ENCODE measurements at places on chromosomes 12 and 14.

DNA sequence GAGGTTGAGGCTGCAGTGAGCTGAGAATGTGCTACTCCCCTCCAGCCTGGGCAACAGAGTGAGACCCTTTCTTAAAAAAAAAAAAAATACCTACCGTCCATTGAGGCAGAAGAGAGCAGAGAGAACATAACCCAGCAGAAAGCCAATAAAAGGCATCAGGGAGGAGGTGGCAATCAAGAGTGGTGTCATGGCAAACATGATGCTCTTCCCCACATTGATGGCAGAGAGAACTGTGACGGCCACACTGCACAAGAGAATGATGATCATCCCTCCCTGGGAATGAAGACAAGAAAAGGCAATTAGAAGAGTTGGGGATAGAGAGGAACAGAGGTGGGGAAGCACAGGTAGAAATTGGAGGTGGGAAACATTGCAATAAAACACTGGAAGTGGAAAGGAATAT is 12.1 kb downstream of the SRSF5 start:
- no peak for DNase-seq

DNA sequence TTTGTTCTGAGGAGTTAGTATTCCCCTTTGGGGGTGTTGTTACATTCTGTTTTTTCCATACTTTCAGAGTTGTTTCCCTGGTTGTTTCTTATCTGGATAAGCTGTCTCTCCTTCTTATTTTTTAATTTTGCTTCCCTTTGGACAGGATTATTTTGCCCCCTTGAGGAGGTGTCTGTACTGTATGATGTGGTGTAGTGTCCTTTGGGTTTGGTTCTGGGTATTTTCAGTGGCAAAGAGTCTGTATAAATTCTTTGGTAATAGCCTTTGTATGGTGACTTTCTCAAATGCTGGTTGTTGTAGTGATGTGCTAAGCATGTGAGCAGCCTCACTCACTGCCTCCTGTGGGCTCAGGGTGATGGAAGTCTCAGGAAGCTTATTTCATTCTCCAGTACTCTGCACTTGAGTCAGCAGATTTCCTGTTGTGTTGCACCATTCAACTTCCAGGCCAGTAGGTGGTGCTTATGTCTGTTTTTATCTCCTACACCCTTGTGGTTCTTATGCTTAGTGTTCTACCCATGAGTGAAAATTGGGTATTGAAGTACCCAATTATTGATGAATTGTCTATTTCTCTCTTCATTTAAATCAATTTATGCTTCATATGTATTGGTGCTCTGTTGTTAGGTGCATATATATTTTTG is 103.3 kb upstream of the PMCH start:
- no peak for DNase-seq

GRCh38 chr12:55652352-55652751 is 15.7 kb downstream of the OR10P1 start:
- no peak for DNase-seq

GRCh38 chr14:49056021-49056420 is 530.2 kb downstream of the RPS29 start:
- no peak for DNase-seq

DNA sequence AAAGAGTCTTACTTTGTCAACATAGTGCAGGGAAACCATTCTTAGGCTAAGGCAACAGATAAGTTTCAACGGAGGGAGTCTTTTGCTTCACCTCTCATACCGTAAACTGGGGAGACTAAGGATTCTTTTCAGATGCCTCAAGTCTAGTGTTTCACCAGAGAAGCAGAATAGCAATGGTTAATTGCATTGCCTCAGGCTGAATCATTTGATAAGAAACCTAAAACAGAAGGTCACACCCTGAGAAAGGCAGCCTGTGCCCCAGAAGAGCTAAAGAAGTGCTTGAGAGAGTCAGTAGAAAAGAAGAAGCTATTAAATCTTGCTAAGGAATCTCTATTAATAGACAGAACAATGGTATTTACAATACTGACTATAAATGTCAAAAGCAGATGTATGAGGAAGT is 21.8 kb upstream of the ATXN7L3B start:
- no peak for DNase-seq

GRCh38 chr12:121550974-121551634 is 29.7 kb downstream of the KDM2B start:
- no peak for DNase-seq

DNA sequence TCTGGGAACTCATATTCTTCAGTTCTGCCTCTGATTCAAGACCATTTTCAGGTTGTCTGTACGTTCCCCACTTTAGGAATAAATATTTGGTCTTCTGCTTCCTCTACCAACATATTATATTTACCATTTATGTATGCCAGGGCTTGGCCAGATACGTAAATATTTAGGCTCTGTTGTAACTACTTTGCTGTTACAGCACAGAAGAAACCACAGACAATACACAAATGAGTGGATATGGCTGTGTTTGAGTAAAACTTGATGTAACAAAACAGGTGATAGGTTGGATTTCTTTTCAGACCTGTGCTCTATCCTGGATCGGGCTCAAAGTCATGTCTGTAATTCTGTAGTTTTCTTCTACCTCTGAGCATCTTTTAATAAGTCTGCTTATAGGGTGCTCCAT is 37.5 kb downstream of the RAP1B start:
- no peak for DNase-seq

DNA sequence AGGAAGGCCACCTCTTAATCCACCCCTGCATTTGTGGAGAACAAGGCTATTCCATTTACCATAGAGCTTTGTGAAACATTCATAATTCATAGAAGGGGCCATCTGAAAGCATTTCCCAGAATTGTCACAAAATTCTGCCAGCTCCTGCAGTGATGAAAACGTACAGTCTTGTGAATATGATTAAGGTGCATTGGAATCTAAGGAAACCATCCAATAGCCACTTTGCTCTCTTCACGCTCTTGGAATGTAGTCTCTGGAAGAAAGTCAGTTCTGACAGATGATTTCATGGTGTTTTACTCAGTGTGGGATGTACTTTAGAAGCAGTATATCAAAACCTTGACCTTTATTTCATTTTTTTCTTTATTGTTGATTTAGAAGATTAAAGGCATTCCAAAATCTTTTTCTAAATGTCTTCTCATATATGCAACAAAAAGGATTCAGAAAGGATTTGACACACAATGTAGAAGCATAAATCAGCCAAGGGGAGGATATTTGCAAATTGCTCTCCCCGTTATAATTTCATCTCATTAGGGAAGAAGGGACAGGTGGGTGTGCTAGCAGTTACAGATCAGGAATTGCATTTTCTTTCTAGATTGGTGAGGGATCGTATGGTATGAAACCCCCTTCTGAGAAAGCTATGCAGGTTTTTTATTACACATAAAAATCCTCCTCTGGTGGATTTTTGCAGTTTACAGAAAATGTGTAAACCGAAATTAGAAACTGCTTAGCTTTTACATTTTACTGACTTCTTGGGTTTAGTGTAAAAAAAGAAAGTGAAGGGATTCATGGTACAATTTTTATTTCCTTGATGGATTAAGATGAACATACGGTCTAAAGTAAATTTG is 390.2 kb downstream of the LRIG3 start:
- DNase-seq, result no peak

DNA sequence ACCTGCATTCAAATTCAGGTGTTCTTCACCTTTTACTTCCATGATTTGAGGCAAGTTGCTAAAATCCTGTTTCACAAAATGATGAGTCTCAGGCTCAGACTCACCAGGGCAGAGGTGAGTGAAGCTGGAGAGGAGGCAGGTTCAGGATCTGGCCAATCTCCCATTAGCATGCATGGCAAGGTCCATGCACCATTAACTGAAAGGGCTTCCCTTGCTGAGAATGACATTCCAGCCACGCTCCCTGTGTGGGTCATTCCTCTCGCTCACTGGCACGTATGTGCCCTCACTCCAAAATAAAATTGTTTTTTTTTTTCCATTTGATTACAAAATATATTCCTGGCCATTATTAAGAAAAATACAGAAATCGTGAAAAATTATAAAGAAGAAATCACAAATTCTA is 257.6 kb downstream of the C12orf75 start:
- DNase-seq, result no peak

GRCh38 chr14:70000601-70001000 is 121.4 kb downstream of the SMOC1 start:
- no peak for DNase-seq

DNA sequence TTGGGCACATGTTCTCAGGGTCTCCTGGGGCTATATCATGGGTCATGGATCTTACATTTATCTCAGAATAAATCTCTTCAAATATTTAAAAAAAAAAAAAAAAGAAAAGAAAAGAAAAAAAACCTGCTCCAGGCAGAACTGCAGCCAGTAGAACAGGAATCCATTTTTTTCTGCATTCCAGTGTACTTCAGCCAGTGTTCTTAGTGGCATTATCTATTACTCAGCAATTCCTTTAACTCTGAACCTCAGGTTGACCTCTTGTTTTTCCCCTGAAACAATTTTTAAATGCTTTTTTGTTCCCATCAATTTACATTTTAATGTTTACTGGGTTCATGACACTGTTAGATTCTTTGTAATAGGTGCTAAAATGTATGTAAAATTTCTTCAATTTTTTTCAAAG is 66.7 kb upstream of the STXBP6 start:
- no peak for DNase-seq

GRCh38 chr12:7591531-7591930 is 74.2 kb downstream of the APOBEC1 start:
- DNase-seq, result no peak

- no peak for DNase-seq
Measured at GRCh38 chr14:22476005-22476751, 112.8 kb downstream of the DAD1 start.

DNA sequence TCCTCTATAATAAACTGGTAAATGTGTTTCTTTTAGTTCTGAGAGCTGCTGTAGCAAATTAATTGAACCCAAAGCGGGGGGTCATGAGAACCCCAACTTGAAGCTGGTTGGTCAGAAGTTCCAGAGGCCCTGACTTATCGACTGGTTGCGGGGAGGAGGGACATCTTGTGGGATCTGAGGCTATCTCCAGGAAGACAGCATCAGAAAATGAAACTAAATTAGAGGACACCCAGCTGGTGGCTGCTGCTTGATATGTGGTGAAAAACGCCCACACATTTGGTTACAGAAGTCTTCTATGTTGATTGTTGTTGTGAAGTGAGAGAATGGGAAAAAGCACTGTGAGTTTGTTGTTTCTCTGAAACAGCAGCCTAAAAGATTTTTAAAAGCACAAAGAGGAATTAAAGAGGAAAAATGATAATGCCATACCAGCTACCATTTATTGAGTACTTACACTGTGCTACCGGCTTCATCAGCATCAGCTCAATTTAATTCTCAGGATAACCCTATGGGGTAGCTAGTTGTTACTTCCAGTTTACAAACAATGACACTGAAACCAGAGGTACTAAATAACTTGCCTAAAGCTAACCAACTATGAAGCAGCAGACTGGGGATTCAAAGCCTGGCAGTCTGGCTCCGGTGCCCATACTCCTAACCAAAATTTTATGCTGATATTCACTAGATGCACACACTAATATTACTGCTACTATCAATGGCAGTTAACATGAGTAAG is 24.3 kb downstream of the DDX24 start:
- DNase-seq, result no peak

GRCh38 chr12:70663838-70664237 is 26.6 kb upstream of the PTPRB start:
- no peak for DNase-seq

GRCh38 chr14:52738409-52738808 is 8.4 kb downstream of the STYX start:
- no peak for DNase-seq

- peak; percentile 37 for DNase-seq
Measured at GRCh38 chr12:121637231-121637914, 11.0 kb downstream of the ORAI1 start.

DNA sequence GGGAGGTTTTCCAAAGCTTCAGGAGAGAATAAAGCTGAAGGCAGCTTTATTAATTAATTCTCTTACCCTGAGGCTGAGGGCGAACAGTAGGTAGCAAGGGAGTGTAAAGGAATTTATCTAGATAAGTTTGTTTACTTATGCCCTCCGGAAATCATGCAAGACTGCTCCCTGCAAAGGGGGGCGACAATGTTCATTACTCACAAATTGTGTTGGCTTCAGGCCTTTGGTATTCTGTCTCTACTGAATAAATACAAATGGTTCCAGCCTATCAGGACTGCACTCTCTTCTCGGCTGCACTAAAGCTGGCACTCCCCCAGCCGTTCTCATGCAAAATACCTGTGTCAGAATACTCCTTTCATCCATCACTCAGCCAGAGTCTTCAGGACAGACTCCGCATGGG is 120.8 kb downstream of the PPHLN1 start:
- DNase-seq, result no peak

DNA sequence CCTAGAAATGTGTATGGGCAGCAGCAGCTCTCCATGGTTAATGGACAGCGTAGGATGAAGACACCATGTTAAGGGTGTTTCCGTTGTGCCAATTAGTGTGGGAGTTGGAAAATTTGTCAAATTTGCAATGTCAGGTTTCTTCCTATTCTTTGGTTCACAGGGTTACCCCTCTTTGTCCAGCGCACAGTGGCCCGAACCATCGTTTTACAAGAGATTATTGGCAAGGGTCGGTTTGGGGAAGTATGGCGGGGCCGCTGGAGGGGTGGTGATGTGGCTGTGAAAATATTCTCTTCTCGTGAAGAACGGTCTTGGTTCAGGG is 26.0 kb upstream of the TAMALIN start:
- no peak for DNase-seq

DNA sequence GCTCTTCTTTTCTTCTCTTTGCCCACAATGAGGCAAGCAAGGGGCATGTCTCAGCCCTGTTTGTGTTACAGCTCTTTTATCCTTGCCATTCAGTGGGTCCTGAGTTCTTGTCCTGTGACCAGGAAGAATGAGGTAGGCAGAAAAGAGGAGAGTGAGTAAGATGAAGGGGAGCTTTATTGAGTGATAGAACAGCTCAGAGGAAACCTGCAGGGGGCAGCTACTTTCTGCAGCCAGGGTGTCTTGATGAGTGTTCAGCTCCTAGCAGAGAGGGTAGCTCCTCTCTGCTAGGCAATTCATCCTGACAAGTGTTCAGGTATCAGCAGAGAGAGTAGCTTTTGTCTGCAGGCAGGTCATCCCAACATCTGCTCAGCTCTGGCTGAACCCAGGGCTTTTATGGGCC is 41.0 kb downstream of the HSD17B6 start:
- DNase-seq, result no peak

GRCh38 chr12:25074113-25074512 is 120.8 kb downstream of the DNAI7 start:
- no peak for DNase-seq

DNA sequence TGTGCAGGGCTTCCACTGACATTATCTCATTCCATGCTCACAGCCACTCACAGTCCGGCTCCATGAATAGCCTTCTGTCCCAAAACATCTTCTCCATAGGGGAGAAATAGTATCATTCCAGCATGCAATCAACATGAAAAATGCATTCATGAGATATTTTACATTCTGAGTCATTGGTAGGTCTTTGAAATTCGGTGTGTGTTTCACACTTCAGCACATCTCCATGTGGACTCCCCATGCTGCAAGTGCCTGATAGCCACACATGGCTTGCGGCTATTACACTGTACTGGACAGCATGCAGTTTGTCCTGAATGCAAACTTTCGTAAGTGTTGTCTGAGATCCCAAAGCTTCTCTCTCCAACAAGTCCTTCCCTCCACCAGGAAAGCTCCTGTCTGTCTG is 449.3 kb downstream of the MED13L start:
- no peak for DNase-seq

All from activated T-helper 1 cell treated with Interleukin-2 at 50 U/mL for 16 hours (primary cell).